ENCODE measurements at places on chromosomes 13 and 19.

- DNase-seq, result no peak
Measured at GRCh38 chr13:114339857-114340534, 25.7 kb downstream of the CHAMP1 start.

GRCh38 chr13:32587011-32587810 lies 959 bp downstream of the PDS5B start:
- peak; percentile 73 for DNase-seq

DNA sequence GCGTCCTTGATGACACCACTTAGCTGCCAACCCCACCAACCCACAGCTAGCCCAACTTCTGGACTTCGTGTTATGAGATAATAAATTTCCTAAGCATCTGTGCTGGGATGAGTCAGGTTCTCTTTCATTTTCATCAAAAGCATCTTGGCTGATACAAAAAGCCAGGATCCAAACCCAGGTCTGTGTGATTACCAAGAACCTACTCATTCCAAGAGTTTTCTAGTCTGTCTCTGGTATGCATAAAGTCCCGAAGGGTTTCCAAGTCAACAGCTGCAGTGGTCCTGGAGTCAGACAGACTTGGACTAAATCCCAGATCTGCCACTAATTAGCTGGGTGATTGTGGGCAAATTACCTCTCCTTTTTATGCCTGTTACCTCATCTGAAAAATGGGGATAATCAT lies 55.5 kb upstream of the SERP2 start:
- DNase-seq, result no peak

DNA sequence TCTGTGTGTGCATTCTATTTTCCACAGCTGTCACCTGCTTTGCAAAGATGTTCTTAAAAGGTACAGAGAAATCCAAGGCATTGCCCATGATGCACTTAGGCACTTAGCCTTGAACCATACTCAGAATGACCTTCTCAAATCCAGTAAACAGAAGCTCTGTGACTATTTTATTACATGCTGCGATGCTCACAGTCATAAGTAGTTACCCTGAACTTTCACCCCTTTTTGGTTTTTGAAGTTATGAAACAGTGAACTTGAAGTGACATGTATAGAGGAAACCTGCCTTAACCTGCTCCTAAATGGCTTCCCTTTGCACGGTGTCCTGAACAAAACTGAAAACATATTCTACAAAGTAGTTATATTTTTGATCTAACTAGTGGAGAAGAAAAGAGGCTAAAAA lies 100.4 kb downstream of the SLC10A2 start:
- DNase-seq, result no peak

GRCh38 chr19:3365093-3365835 lies 1.1 kb upstream of the NFIC start:
- DNase-seq, result no peak

GRCh38 chr19:6249296-6249695 lies 30.5 kb downstream of the MLLT1 start:
- peak; percentile 26 for DNase-seq

- DNase-seq, result no peak
Measured at GRCh38 chr19:31144075-31144870, 205.0 kb downstream of the TSHZ3 start.

- DNase-seq, result no peak
Measured at GRCh38 chr13:55613429-55614187, 1527.1 kb upstream of the PRR20A start.

- DNase-seq, result no peak
Measured at GRCh38 chr19:14686411-14686810, 3.4 kb upstream of the ZNF333 start.

DNA sequence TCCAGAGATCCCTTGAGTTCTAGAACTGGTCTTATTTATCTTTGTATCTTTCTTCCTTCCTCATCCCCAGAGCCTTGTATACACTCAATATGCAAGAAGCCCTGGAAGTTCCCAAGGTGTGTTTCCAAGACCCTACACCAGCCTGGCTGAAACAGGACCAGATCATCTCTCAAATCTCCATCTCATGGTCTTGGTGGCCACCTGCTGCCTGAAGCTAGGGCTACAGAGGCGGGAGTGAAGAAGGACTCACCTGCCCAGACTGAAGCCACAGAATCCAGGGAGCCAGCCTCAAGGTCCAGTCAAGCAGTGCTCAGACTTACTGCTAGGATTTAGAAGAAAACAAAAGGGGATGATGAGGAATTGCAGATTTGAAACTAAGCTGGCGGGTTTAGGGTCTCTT lies 6.1 kb upstream of the CYSLTR2 start:
- no peak for DNase-seq

- no peak for DNase-seq
Measured at GRCh38 chr19:18586306-18586705, 2.3 kb upstream of the REX1BD start.

- DNase-seq, result no peak
Measured at GRCh38 chr19:16375157-16375935, 50.7 kb downstream of the KLF2 start.

- DNase-seq, result no peak
Measured at GRCh38 chr19:51751655-51752054, at the start of gene FPR1. FPR1 (minus strand) TSS chr19:51751878; CDS start chr19:51746994, 4,884 bp downstream.

- no peak for DNase-seq
Measured at GRCh38 chr13:110286833-110287819, 19.8 kb downstream of the COL4A1 start.

DNA sequence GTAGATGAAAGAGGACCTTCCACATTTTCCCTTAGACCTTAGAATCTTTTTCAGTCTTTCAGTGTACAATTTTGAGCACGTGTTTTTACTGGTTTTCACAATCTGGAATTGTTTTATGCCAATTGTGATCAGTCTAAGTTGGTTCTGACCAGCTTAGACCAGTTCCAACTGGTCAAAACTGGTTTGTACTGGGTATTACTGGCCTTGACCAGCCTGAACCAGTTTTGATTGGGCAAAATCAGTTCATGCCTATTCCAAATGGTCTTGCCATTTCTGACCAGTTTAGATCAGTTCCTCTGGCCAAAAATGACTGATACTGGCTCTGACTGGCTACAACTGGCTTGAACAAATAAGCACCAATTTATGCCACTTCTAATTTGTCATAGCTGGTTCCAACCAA lies 36.4 kb downstream of the ZNF585A start:
- DNase-seq, result no peak

DNA sequence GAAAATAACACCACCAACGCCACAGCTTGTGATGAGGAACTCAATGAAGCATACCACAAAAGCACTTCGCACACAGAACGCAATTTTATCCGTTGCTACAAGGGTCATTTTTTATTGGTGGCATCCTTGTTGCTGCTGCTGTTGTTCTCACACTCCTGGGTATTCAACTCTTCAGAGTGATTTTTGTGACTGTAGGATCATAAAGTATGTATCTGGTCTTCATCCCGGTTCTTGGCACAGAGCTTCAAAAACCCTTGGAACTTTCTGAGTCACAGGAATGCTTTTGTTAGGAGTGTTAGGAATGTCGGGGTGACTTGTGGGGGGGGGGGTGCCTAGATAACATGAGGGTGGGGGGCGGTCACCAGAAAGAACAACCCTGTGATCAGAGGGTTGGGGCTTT lies 108.4 kb downstream of the ZNF557 start:
- DNase-seq, result no peak

GRCh38 chr19:41501854-41502253 lies 58.9 kb downstream of the ERICH4 start:
- DNase-seq, result no peak

DNA sequence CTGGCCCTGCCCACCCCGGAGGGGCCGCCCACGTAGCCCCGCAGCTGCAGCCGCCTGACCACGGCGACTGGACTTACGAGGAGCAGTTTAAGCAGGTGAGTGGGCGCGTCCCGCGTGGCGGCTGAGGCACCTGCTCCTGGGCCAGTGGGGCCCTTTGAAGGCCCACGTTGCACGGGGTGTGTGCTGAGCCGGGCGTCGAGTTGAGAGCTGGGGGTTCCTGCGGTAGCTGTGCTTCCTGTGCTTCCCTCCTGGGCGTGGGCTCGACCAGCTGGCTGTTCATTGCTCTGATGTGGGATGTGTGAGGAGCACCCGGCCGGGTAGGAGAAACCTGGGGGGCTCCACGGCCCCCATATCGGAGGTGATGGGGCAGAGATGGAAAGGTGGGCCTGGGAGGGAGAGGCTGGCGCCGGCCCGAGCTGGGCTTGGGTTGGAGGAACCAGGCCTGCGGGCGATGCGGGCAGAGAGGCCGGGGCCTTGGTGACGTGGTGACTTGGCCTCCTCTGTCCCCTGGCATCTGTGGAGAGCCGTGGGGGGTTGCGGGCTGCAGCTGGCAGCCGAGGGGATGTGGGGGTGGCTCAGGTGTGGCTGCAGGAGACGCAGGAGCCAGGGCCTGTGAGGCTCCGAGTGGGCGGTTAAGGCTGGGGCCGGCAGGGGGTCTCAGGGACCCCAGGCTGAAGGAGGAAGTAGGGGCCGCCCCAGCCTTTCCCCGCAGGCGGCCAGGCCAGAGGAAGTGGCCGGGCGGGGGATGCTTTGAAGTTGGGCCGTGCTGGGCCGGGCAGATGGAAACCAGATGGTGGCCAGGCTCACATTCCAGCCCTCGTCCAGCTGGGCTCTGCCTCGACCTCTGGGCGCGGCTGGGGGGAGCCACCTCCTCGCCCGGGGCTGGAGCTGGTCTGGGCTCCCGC lies 7.1 kb downstream of the ARID3A start:
- DNase-seq, result no peak

GRCh38 chr13:40984668-40985366 lies 34.3 kb downstream of the ELF1 start:
- no peak for DNase-seq

DNA sequence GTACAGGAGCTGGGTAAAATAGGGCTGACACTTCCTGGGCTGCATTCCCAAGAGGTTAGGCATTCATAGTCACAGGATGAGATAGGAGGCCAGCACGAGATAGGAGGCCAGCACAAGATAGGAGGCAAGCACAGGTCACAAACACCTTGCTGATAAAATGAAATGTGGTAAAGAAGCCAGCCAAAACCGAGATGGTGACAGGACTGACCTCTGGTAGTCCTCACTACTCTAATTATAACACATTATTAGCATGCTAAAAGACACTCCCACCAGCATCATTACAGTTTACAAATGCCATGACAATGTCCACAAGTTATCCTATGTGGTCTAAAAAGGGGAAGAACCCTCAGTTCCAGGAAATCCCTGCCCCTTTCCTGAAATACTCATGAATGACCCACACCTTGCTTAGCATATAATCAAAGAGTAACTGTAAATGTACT lies 20.9 kb upstream of the IGSF23 start:
- DNase-seq, result no peak

- DNase-seq, result no peak
Measured at GRCh38 chr19:30152510-30153291, 210.7 kb downstream of the URI1 start.

DNA sequence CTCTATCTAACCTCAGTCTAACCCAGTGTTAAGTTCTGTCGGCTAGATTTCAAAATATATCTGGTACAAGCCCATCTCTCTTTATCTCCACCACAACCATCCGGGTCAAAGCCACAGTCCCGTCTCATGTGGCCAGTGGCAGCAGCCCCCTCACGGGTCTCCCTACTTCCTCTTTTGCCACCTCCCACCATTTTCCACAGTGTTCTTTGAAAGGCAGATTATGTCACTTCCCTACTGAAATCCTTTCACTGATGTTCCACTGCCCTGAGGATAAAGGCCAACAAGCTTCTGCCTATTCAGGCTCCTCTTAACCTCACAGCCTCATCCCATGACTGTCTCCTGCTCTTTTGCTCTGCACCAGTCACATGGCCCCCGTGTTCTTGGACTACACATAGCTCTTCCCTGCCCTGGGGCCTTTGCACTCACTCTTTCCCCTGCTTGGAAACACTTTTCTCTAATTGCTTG lies 117.2 kb downstream of the UBL3 start:
- no peak for DNase-seq

- no peak for DNase-seq
Measured at GRCh38 chr19:39858541-39858940, 12.4 kb upstream of the FBL start.

- no peak for DNase-seq
Measured at GRCh38 chr19:15640904-15641597, 354 bp downstream of the CYP4F3 start.

GRCh38 chr19:41934849-41935374 lies 6.7 kb upstream of the ERFL start:
- peak; percentile 2 for DNase-seq

- DNase-seq, result no peak
Measured at GRCh38 chr13:99501848-99502301, 603 bp downstream of the TM9SF2 start.

DNA sequence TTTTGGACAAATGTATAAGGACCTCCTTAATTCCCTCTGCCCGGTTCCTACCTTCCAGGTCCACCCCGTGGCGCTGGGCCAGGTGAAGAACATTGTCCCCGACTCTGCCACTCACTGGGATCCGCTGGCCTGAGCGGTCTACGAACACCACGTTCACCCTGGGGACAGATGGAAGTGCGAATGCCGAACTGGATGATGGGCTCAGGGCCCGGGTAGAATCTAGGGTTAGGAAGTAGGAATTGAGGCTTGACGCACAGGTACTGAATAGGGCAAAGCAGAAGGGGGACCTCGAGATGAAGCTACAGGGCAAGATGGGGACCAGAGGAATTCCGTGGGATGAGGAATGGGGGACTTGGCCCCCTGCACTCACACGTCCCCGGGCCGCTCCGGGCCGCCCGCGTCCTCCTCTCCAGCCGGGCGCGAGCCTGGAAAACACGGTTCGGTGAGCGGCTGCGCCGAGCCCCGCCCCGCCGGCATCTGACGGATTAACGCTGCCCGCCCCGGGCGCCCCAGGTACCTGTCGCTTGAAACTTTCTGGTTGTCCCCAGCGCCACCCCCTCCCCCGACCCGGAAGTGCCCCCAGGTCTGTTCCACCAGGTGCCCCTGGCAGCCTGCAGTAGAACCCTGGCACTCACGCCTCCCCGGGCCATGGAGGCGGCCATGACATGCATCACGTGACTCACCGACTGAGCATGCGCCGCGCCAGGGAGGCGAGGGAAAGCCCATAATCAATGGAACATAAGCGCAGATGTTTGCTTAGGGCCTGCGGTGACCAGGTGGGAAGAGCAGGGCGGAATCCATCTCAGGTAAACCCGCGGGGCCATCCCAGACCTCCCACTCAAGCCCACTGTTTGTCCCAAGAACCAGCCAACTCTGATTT lies at the start of gene FDX2:
FDX2 (minus strand) TSS at position 681 of the 880 bp plus-strand sequence; CDS start at position 662, 19 bp downstream.
- DNase-seq, result peak; percentile 88

DNA sequence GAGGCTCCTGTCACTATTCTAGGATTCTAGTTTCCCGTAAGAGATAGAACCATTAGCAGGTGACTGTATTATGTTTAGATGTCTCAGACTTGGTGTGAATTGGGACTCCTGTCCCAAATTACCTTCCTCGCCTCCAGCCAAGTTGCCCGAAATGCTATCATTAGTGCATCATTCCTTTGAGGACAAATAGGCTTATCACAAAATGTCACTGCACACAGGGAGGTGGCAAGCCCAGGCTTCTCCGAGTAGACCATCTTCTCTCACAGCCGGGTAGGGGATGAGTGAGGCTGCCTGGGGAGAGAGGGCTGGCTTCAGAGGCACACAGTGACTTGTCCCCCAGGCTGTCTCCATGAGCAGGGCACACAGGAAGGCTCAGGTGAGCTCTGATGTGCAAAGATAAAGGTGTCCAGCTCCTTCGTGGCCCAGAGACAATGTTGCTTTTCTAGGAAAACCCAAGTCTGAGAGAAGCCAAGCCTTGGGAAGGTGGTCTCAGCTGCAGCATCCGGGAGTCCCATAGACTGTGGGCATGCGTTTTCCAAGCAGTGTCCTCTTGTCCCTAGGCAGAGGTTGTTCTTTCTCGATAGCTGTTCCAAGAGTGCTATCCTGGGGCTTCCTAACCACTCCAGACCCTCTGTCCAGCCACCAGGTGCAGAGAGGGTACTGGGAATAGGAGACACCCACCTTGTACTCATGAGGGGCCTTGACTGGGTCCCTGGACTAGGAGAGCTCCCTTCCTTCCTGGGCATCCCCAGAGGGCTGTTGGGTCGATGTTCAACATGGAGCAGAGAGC lies 163.1 kb upstream of the TSHZ3 start:
- DNase-seq, result no peak

GRCh38 chr19:17751103-17751911 lies at the start of gene FCHO1:
FCHO1 (plus strand) TSS chr19:17751477; CDS start chr19:17755165, 3,688 bp downstream.
- DNase-seq, result peak; percentile 37
